ENCODE measurements at places on chromosomes 3 and 15. TPM values are rescaled to one million over a fixed set of nuclear protein-coding genes. Genes with fewer than 3 reads are reported as not detected.

Gene FSTL1
- 327 TPM for total RNA-seq

Gene CCR9
- not detected for total RNA-seq

Gene LRRIQ4
- not detected for total RNA-seq

DNA sequence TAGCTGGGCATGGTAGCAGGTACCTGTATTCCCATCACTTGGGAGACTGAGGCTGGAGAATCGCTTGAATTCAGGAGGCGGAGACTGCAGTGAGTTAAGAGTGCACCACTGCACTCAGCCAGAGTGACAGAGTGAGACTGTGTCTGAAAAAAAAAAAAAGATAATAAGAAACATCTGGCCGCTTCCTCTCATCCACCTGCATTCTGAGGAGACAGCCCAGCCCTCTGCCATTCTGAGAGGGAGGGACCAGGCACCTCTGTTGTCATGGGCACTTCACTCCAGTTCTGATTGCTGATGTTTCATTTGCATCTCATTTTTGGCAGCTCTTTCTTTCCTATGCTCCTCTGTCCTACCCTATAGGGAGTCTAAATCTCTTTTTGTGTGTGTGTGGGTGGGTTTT, 36.4 kb upstream of the GSK3B start:
- no peak for DNase-seq

DNA sequence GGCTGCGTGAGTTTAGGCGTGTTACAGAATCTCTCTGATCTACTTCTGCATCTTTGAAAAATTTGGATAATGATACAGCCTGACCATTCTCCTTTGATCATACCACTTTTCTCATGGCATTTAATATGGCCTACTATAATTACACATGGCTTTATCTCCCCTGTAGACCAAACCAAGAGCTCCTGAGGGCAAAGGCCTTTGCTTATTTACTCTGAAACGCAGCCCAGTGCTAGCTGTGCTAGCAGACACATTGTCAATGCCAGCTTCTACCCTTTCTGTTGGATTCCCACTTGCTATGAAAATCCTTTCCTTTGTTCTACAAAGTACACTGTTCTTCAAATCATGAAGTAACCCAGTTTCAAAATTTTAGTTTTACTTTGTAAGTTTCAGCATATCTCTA, 16.5 kb upstream of the VGLL4 start:
- no peak for DNase-seq

DNA sequence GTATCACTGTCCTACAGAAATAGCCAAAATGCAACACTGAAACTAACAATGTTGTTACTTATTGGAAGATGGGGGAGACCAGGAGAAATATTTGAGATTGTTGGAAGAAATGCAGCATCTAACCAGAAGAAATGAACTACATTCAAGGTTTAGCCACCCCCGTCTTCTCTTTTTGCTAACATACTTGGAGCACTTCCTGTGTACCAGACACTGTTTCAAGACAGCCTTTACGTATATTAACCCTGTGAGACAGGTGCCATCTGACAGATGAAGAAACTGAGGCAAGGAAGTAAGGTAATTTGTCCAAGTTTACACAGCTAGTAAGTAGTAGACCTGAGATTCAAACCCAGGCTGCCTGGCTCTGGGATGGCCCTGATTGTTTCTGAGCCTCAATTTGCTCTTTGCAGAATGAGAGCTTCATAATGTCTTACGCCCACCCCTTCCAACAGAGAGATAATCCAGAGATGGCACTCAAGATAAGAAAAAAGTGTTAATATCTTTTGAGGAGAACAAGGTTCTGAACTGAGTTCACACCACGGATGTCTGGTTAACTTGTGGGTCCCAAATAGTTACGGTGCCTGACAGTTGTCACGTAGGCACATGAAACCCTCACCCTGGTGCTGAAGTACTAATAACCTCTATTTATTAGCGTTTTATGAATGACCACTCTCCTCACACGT, 26.1 kb downstream of the RASGRP1 start:
- no peak for DNase-seq

DNA sequence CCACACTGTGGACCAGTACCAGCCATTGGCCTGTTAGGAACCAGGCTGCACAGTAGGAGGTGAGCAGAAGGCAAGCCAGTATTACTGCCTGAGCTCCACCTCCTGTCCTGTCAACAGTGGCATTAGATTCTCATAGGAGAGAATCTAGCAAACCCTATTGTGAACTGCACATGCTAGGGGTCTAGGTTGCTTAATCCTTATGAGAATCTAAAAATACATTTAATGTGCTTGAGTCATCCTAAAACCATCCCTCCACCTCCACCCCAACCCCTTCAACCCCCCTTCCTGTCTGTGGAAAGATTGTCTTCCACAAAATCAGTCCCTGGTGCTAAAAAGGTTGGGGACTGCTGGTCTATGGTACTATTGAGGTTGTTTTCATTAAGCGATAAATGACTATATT, 49.3 kb upstream of the KCNAB1 start:
- DNase-seq = no peak

Measured in right atrium auricular region (tissue), 2 donors.